Mesenteric fat pad (tissue), 1 donor: ENCODE measurements at places on chromosomes 7 and 10.
A peak's percentile ranks its signal among the peaks of the same experiment; 100 is the strongest.

- DNase-seq: no peak
These were observed 231.0 kb upstream of the LYZL1 start for GRCh38 chr10:29057822-29058331.

GRCh38 chr7:23115991-23116390, 10.4 kb downstream of the KLHL7 start:
- no peak for DNase-seq

DNA sequence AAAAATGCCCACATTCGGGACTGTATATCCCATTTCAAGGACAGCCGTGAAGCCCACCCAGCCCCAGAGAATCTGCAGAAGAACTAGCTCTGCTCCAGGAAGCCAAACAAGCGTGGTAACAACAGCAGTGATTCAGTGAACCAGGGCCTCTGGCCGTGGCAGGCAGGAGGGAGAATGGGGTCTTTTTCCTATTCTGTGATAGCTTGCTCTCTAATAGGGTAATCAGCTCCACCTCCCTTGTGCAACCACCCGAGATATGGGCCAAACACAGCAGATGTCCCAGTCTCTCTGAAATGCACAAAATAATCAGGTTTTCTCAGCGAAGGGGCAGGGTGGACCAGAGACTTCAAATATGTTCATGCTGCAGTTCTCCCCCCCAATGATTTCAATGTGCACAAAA, 35.8 kb downstream of the CHST15 start:
- DNase-seq: no peak

DNA sequence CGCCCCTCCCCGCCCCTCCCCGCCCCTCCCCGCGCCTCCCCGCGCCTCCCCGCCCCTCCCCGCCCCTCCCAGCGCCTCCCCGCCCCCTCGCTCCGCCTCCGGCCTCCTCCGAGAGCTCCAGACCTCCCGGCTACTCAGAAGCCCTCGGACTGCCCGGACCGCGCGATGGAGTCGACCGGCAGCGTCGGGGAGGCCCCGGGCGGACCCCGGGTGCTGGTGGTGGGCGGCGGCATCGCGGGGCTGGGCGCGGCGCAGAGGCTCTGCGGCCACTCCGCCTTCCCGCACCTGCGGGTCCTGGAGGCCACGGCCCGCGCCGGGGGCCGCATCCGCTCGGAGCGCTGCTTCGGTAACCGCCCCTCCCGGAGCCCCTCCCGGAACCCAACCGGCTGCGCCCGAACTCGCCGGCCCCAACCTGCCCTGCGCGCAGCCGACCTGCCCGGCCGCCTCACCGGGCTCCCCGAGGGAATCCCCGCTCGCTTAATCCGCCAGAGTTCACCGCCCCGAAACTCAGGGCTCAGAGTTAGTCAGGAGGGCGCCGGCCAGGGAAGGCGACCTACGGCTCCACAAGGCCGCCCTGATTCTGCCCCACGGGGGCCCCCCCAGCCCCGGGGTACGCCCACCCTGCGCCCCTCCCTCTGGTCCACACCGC, at the start of gene PAOX:
PAOX (plus strand) TSS at position 111 of the 649 bp plus-strand sequence; CDS start at position 166, 55 bp downstream.
- DNase-seq: no peak

- no peak for DNase-seq
These were observed 58.9 kb upstream of the NUPR2 start for GRCh38 chr7:56174875-56175760.

GRCh38 chr10:63466144-63466935, 563 bp upstream of the JMJD1C start:
- no peak for DNase-seq

GRCh38 chr7:4753598-4754432, 21.6 kb upstream of the AP5Z1 start:
- peak; percentile 94 for DNase-seq
